ENCODE measurements at places on chromosomes 1 and 21.

GRCh38 chr1:196148367-196148970 lies 459.8 kb downstream of the KCNT2 start:
- peak; percentile 52 for DNase-seq

DNA sequence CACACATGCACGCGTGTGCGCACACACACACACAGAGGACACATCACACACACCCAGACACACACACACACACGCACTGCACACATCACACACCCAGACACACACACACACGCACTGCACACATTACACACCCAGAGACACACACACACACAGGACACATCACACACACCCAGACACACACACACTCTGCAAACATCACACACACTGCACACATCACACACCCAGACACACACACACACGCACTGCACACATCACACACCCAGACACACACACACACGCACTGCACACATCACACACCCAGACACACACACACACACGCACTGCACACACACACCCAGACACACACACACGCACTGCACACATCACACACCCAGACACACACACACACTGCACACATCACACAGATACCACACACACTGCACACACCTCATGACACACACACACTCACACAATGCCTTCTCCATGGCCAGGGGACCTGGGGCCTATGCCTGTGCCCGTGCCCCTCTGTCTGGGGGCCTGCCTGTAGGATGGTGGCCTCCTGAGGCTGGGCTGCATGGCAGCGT lies 24.4 kb downstream of the CRYAA start:
- DNase-seq, result no peak

DNA sequence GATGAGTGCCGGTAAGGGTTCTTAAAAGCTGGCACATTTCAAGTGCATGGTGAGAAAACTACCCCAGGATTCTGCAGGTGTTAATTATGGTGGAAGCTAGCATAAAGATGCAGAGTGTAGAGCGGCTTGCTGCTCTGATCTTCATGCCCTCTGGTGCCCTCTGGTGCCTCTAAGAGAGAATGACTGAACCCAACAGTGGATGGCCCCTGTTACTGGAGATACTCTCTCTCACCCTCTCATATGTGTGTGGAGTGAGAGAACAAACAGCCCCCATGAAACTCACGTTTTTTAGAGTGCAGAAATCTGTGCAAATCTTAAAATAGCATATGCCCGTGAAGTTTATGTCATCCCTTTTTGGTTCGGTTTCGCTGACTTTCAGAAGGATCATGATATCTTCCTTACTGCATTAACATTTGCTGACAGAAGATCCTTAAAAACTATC lies 90.0 kb downstream of the GRIK1 start:
- DNase-seq, result peak; percentile 54

- DNase-seq, result no peak
These were observed 122.7 kb downstream of the HMGB4 start for GRCh38 chr1:33986390-33987095.

GRCh38 chr1:214454569-214455396 lies 96.6 kb downstream of the PTPN14 start:
- DNase-seq, result no peak

DNA sequence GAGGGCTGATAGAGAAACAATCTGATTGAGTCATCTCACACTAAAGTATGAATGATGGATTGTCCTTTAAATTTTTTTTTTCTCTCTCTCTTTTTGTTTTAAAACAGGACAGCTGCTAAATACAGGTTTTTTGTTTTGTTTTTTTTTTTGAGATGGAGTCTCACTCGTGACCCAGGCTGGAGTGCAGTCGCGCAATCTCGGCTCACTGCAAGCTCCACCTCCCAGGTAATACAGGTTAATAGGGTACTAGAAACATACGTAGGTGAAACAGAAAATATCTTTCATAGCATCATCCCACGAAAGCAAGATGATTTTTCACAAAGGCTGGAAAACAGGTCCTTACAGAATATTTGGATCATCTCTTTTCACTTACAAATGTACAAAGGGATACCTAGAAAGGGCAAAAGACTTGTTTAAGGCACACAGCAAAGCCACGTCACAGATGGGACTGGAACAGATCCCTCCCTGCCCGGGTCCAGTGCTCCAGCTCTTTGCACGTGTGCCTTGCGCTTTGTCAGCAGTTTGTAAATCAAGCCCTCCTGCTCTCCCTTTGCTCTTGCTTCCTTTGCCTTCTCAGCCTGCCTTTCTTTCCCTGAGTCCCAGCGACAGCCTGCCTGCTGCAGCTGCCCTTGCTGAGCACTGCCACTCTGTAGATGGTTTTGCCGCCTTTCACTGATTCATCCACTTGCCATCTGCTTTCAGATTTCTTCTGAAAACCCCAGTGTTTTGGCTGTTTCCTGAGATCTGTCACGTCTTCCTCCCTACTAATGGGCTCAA lies 171.3 kb upstream of the BEND5 start:
- DNase-seq, result no peak

DNA sequence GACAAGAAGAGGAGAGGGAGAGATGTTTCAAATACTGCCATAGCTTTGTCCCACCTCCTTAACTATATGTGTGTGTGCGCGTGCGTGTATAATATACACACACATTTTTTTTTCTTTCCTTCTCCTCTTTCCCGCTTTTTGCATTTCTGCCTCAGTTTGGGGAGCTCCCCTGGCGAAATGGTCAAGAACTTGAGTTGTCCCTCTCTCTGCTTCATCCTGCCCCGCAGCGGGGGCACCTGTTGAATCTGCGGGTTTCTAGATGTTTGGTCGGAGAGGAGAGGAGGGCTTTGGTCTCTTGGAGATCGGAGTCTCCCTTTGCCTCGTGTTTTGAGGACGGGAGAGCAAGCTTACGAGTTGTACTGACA lies 504 bp downstream of the SCCPDH start:
- peak; percentile 54 for DNase-seq

DNA sequence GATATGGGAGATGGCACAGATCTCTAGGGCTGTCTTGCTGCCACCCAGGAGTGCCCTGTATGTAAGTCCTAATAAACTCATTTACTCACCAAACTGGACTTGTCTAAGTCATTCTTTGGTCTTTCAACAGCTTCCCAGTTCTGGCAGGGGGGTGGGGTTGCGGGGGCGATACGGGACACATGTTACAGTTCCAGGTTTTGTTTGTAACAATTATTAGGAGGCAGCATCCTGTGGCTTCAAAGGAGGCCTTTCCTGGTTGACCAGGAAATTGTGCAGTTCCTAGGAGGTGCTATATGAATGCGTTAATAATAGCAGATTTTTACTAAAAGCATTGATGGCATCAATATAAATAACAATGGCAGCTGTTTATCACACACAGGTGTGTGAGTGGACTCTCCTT lies 42.7 kb upstream of the TRIM45 start:
- DNase-seq, result no peak

- no peak for DNase-seq
These were observed 51.1 kb downstream of the KCNH1 start for GRCh38 chr1:211082824-211083223.

GRCh38 chr1:26999440-26999987 lies 6.0 kb downstream of the TRNP1 start:
- DNase-seq, result no peak

Data from NCI-H460 (cell line).